Renal cortical epithelial cell (primary cell): ENCODE measurements at places on chromosomes 4 and X.
A peak's percentile ranks its signal among the peaks of the same experiment; 100 is the strongest.

GRCh38 chr4:41505161-41505661 is 32.7 kb upstream of the LIMCH1 start:
- peak; percentile 86 for DNase-seq

- no peak for DNase-seq
Measured at GRCh38 chr4:41257257-41257901, 651 bp downstream of the UCHL1 start.

DNA sequence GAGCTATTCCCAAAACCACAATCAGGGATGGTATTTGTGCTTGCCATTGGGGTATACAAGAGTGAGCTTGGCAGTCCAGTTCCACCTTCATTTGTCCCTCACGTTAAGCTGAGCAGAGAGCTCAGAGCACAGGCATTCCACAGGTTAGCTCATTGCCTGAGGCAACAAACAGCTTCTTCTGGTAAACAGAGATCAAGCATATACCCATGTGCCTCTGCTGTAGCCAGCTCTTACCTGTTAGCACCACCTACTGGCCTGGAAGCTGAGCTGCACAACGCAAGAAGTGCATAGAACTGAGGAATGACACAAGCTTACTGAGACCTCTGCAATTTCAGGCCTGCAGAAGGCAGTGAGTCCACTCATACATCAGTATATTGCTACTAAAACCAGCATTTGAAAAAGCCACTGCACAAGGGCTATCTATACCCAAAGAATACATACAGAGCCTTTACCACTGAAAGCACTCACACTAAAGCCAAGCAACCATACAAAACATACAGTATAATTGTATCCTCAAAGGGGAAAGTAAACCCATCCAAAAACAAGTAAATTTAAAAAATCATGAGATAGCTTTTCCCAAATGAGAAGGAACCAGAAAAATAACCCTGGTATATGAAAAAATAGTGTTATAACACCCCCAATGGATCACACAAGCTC is 258.3 kb upstream of the GABRA2 start:
- DNase-seq = peak; percentile 64

DNA sequence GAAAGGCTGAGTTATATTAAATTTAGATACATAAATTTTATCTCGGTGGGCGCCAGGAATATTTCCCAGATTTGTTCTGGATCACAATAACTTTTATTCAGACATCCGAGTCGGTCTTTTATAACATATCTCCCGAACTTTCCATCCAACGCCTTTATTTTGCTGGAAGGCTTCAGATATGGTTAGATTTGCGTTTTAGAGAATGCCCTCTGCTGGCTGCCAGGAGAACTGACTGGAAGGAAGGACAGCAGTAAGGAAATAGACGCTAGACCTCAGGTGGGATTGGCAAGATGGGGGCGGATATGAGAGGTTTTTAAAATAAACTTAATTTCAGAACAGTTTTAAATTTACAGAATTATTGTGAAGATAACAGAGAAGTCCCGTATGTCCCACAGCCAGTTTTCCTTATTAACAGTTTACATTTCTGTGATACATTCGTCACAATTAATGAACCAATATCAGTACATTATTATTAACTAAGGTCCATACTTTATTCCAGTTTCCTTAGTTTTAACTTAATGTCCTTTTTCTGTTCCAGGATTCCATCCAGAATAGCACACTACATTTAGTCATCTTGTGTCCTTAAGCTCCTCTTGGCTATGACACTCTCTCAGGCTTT is 4.6 kb upstream of the KANTR start:
- DNase-seq = peak; percentile 60

DNA sequence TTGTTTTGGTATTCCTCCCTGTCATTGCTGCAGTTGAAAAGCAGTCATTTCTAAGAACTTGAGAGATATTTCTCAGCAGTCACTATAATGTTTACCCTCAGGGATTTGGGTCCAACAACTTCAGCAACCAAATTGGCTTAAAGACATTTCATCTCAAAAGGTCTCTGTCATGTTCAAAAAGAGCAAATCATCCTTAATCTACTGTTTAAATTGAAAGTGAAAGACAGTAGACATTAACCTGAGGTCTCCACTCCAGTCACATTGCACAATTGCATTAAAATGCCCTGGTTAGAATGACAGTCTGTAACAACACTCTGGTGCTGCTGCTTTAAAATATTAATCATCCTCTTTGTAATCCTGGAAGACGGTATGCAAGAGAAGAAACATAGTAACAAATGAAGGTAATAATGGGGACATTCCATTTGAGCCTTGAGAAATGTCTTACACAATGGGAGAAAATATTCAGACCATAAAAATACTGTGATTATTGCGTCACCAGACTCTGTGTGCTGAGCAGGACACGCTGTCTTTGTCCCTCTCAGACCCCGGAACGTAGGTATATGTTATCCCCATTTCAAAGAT is 90.2 kb upstream of the UNC5C start:
- peak; percentile 63 for DNase-seq
